NCI-H460 (cell line): ENCODE measurements at places on chromosomes 6 and 20. TPM values are rescaled to one million over a fixed set of nuclear protein-coding genes. Genes with fewer than 3 reads are reported as not detected.

GRCh38 chr20:17641520-17641964, 40.5 kb downstream of the RRBP1 start:
- no peak for DNase-seq

DNA sequence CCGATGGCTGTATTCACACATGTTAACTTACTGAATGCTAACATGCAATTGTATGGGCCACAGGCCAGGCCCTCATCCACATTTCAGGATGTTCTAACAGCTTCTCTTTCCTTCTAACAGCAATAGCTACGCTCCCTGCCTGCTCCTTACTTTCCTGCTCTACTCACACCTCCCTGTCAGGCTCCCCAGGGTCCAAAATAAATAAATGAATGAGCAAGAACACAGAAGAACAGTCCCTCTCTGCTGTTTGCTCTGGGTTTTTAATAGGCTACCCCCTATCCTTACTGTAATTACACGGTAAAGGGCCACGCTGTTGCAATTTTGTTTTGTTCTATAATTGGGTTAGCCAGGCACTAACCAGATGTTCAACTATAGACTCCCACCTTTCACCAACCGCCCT, 135.6 kb downstream of the GMDS start:
- DNase-seq, result no peak

Gene RPS18
- total RNA-seq, result 4,945 and 5,414 TPM in 2 replicates

Gene APMAP
- total RNA-seq, result 98.9 and 121 TPM in 2 replicates

Gene GRIK2
- not detected in 2 replicates for total RNA-seq
